Fibroblast of skin of scalp (primary cell): ENCODE measurements at places on chromosomes 3 and 15.

DNA sequence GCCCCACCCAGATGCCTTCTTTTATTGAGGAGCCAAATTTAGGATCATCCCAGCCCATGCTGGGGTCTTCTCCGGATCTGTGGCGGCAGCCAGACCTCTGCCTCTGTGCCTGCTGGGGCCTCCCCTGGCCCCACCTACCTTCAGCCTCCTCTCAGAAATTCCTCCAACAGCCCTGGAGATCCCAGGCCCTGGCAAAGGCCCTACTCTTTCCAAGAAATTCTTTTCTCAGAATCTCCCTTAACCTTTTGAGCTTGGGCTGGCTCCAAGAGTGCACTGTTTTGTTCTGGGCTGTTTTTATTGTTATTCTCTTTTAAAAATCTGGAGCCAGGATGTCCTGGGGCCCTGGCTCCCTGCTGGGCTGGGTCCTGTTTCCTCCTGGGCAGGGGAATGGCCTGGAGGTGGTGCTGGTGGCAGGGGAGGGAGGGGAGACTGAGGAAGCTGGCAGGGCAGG lies 57.8 kb downstream of the GRIP2 start:
- DNase-seq: no peak

- DNase-seq: no peak
Observed at GRCh38 chr3:179697736-179698332, 45.0 kb downstream of the USP13 start.

DNA sequence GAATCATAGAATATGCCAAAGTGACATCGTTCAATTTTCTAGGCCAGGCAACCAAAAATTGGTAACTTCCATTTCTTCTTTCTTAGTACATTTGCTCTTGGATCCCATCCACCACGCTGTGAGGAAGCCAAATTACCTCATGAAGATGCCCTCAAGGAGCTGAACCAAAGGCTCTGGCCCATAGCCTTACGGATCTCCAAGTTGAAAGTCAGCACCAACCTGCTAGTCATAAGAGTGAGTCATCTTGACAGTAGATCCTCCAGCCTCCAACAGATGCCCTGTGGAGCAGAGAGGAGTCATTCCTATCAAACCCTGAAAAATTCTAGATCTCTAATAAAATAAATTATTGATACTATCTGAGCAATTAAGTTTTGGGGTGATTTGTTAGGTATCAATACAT lies 322.5 kb upstream of the COL8A1 start:
- peak; percentile 23 for DNase-seq

- DNase-seq: no peak
Observed at GRCh38 chr15:68103603-68104002, 49.5 kb downstream of the PIAS1 start.

- DNase-seq: peak; percentile 69
Observed at GRCh38 chr3:120440001-120440703, 10.6 kb downstream of the FSTL1 start.

DNA sequence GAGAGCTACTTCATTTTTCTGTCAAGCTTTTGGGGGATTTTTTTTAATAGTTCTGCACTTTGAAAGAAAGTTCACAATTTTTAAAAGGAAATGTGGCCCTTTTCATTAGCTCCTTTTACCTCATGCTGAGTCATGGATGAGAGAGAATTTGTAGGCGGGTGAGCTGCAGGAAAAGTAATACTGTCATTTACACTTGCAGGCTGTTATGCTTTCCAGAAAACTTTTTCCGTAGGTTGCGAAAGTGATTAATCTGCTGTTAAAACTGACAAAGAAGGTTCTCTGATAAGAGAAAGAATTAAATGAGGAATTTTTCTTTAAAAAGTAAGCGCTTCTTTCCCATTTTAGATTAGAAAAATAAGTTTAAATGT lies 430.2 kb downstream of the LPP start:
- peak; percentile 58 for DNase-seq

- peak; percentile 85 for DNase-seq
Observed at GRCh38 chr15:74179983-74180880, 6.7 kb downstream of the ISLR start.

DNA sequence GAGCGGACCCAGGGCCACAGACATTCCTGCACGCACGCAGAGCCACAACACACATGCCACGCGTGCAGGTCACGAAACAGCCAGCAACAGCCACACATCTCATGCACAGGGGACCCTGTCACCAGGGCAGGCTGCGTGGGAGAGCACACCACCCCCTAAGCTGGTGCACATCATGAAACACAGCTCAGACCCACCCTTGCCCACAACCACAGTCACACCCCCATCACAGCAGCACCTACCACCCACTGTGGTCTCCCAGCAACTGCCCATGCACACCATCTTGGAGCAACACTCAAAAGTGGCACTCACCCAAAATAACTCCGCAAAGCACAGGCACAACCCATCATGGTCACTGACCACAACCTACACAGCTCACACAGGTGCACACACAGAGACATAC lies 75.7 kb downstream of the OCA2 start:
- no peak for DNase-seq

DNA sequence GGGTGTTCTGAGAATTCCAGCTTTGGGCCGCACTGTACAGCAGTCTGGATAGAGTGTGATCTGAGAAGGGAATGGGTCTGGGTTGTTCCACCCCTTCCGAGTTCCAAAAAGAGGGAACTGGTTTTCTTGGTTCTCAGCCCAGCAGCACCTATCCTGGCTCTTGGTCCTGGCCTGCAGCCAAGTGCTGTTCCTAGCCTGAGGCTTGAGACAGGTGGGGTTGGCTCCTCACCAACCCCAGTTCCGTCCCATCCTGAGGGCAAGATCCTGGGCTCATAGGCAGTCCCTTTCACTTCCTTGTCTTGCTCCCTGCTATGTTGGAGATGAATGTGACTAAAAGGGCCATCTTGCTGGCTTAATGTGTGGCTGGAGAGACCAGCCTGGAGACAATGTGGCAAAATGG lies 15.2 kb downstream of the IVD start:
- no peak for DNase-seq

GRCh38 chr15:41933771-41934170 lies 38.6 kb downstream of the EHD4 start:
- no peak for DNase-seq
